ENCODE measurements at places on chromosomes 3 and 15.

GRCh38 chr15:22838292-22839042 lies at the start of gene NIPA2:
Gene NIPA2, plus strand, starts transcription at chr15:22838666. Its CDS starts 13,066 bp downstream, at chr15:22851732.
- DNase-seq = peak; percentile 98

DNA sequence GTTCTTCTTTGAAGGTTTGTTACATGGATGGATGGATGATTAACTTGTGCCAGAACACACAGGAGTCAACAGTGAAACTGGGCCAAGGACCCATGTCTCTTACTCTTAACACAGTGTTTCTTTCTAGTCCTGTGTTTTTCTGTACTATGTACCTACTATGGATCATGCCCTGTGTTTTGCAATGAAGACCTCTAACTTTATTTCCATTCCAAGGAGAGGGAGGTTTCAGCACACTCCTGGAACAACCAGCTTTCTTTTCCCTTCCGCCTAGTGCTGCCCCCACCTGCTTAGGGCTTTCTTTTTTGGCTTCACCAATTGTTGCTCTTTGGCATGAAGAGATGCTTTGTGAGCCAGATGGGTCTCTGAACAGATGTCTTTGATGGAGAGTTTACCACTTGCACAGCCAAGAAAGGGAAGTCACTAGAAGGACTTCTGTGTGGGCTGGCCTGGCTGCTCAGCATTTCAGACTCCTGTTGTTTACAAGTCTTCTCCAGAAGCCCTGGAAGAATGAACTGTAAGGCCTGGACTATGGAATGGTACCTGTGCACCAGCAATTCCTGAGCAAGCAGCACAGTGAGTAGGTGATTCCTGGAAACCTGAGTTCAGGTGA lies 44.5 kb downstream of the SNAPC5 start:
- no peak for DNase-seq

- no peak for DNase-seq
Measured at GRCh38 chr3:12681089-12681942, 17.4 kb upstream of the RAF1 start.

DNA sequence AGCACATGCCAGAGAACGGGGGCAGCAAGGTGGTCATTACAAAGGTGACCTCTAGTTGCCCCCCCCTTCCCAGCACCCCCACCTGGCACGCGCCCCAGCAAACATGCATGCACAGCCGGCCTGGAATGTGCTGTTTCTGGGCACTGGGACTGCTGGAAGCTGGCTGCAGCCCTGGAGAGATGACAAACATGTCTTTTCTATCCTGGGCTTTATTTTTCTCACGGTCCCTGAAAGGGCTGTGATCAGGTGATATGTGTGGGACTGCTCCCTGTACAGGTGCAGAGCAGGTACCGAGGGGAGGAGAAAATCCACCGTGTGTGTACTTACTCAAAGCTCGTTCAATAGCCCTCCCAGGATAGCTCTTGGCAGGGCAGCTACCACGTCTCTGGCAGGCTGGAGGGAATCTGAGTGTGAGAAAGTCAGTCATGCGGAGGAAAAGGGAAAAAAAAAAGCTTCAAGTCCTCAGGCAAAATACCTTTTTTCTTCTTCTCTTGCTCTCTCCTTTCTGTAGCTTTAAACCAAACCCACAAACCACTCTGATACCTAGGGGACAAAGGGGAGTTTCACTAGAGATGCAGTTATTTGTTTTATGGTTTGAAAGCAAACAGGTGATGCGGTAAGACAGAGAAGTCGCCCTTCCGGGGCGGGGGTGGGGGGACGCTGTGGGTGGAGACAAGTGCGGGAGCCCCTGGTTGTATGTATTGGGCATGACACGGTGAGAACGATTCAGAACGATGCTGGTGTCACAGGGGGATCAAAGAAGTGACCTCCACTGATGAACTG lies 5.0 kb upstream of the HES1 start:
- no peak for DNase-seq
